ENCODE measurements at places on chromosomes 11 and 22. TPM values are rescaled to one million over a fixed set of nuclear protein-coding genes. Genes with fewer than 3 reads are reported as not detected.

DNA sequence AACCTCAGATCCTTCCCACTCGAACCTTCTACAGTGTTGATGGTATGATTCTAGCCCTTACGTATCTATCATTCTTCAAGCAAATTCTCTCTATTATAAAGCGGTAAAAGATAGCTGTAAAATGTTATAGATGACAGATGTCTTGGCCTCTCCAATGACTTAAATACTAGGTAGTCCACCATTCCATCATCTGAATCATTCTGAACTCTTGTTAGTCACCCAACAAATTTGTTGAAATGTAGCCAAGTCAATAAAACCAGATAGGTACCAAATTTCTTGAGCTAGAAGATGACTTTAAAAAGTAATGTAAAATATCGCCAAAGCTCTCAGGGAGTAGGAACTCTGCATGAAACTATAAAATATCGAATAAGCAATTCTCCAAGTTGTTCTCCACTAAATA, 32.6 kb upstream of the PICALM start:
- peak; percentile 69 for DNase-seq

GRCh38 chr11:69210310-69211035, 54.7 kb downstream of the SMIM38 start:
- DNase-seq: no peak

GRCh38 chr22:20782596-20783299, 8.8 kb downstream of the SERPIND1 start:
- no peak for DNase-seq

GRCh38 chr22:45869340-45869847, 107.6 kb downstream of the WNT7B start:
- no peak for DNase-seq

CARD18 gene
- total RNA-seq: 8.1 TPM
